ENCODE measurements at places on chromosomes 3 and 15.

- DNase-seq, result no peak
Observed at GRCh38 chr3:32076566-32076965, 29.9 kb upstream of the GPD1L start.

GRCh38 chr3:3753416-3753815, 45.8 kb upstream of the LRRN1 start:
- no peak for DNase-seq

DNA sequence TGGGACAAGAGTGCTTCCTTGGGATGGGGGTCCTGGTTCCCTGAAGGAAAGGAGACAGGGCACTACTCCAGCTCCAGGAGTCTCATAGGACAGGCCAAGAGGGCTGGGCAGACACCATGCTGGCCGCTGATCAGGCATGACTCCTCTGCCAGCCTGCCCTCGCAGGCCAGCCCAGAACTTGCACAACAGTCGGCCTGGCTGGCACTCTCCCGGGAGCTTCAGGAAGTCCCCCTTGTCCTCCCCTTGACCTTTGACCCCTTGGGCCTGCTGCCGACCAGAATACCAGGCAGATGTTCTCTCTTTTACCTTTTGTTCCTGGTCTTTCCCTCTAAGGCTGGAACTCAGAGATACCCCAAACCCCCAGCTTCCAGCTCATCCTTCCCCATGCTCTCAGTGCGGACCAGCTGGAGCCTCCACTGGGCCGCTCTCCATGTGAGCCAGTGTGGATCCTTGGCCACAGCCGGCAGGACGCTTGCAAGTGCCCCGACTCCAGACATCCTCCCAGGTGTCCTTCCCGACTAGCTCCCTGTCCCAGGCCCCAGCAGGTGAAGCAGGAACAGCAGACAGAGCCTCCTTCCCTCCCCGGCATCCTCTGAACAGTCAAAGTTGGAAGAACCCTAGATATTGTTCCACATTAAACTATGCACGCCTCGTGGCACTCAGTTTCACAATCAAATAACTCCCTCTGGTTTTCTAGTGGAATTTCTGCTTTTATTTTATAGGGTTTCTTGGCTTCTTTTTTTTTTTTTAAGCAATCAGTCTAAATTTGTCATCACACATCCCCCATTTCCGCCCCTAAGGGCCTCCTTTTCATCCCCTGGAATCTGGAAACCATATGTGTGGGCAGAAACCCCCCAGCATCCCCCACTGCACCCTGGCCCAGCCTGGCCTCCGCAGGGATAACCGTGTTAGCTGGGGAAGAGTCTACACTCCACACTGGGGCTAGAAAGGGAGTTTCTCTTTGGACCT, 15.7 kb downstream of the VPS18 start:
- DNase-seq, result no peak

DNA sequence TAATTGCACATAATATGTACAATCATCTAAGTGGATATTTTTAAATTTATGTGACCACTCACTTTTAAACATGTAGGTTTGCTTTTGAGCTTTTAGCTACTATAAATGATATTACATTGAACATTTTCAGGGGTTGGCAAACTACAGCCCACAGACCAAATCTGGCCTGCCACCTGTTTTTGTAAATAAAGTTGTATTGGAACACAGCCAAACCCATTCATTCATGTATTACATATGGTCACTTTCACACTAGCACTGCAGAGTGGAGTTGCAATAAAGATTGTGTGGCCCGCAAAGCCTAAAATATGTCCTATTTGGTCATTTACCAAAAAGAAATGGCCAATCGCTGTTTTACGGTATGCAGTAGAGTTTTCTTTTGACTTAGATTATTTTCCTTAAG, 21.2 kb downstream of the CMTM7 start:
- no peak for DNase-seq

- no peak for DNase-seq
Observed at GRCh38 chr3:150747886-150748683, 14.9 kb downstream of the SIAH2 start.

GRCh38 chr15:57084192-57084591, 165.7 kb downstream of the TCF12 start:
- DNase-seq, result no peak

- peak; percentile 43 for DNase-seq
Observed at GRCh38 chr3:42666022-42666421, 12.5 kb downstream of the ZBTB47 start.

DNA sequence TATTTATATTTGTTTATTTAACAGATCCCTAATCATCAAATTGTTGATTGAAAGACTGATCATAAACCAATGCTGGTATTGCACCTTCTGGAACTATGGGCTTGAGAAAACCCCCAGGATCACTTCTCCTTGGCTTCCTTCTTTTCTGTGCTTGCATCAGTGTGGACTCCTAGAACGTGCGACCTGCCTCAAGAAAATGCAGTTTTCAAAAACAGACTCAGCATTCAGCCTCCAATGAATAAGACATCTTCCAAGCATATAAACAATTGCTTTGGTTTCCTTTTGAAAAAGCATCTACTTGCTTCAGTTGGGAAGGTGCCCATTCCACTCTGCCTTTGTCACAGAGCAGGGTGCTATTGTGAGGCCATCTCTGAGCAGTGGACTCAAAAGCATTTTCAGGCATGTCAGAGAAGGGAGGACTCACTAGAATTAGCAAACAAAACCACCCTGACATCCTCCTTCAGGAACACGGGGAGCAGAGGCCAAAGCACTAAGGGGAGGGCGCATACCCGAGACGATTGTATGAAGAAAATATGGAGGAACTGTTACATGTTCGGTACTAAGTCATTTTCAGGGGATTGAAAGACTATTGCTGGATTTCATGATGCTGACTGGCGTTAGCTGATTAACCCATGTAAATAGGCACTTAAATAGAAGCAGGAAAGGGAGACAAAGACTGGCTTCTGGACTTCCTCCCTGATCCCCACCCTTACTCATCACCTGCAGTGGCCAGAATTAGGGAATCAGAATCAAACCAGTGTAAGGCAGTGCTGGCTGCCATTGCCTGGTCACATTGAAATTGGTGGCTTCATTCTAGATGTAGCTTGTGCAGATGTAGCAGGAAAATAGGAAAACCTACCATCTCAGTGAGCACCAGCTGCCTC, 14.7 kb downstream of the THBS1 start:
- DNase-seq, result no peak

GRCh38 chr15:81752974-81753373, 292.8 kb downstream of the MEX3B start:
- no peak for DNase-seq

DNA sequence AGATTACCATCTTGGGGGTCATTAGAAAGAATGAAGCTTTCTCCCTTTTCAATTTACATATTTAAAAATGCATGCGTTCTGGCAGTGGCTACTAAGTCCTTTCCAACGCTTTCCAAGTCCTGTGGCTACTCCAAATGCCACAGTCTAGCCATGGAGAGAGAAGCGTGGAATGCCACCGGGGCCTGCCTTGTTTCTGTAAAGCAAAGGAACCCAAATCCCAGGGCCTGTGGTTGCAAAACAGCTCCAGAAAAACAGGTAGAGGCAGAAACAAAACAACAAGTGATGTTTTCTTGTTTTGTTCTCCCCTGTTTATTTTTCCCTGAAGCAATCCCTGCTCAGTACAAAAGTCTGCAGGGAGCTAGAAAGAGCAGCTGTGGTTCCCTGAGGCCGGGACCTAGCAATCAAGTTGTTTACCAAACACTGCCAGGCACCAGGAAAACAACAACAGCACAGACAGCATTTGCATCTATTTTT, 85.5 kb downstream of the FOXP1 start:
- peak; percentile 36 for DNase-seq

- peak; percentile 28 for DNase-seq
Observed at GRCh38 chr3:136247436-136247835, 2.7 kb upstream of the PCCB start.

DNA sequence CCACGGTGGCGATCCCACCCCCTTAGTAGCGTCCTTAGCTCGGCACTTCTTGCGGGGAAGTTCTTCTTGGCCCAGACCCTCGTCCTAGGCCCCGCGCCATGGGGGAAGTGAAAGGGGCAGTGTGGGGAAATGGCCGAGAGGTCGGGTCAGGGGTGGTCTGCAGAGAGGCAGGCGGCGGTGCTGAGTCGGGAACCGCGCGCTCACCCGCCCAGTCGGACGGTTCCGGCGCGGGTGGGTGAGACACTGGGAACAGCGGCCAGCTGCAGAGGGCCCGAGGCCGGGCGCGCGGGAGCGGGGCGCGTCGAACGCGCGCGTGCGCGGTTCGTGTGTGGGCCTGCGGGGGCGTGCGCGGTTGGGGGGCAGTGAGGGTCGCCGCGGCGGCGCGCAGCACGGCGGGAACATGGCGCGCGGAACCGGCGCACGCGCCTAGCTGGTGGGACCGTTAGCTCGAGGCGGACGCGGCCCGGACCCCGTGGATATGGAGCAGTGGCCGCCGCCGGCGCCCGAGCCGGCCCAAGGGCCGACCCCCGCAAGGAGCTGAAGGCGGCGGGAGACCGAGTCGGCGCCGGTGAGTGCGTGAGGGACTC, 246.9 kb downstream of the GOLGA6L6 start:
- DNase-seq, result peak; percentile 35

DNA sequence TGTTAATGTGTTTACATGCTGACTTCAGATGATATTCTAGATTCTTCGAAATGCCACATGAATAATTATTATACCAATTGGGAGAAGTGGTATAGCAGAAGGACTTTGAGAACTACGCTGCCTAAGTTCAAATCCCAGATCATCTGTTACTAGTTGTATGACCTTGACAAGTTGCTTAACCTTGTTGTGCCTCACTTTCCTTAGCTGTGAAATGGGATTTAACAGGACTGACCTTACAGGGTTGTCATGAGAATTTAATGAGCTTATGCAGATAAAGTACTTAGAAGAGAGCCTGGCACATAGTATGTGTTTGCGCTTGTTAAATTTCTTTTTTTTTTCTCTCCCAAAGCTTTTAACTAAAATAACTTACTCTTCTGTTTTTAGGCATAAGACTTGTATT, 24.4 kb downstream of the WDR76 start:
- DNase-seq, result no peak

DNA sequence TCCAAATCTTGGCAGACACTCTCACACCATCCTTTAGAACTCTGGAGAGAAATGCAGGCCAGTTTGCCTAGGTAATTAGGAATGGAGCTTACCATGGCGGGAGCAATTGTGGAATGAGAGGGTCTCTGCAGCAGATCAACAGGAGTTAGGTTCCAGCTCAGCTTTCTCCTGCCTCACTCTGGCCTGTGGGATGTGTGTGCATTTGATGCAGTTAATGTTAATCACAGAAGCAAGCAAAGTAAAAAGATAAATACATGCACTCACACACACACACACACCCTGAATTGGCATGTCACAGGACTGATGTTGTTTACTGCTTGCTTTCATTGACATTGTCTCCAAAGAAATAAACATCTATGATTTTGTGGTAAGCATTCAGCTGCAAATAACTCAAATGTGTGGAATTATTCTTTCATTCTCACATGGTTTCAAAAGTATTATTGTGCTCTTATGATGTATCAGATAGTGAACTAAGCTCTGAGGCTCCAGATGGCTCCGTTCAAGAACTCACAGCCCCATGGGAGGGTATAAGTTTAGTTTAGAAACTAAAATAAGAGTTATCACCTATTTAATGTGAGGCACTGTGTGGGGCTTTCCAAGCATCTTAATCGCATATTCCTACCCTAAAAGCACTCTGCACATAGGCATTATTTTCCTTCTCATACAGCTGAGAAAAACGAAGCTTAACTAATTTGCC, 31.3 kb upstream of the BFSP2 start:
- no peak for DNase-seq

DNA sequence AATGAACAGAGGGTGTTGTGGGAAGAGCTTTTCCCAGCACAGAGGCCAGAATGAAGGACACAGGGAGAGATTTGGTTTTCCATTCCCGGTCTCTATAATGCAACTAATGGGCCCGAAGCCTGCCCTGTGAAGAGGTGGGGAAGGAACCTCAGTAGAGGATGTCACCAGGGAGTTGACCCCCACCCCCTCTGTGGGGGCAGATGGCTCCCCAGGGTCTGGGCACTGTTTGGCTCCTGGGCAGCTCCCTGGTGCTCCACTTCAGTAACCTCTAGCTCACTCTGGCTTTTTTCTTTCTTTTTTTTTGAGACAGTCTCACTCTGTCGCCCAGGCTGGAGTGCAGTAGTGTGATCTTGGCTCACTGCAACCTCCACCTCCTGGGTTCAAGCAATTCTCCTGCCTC, 109.1 kb upstream of the DLG1 start:
- no peak for DNase-seq

- no peak for DNase-seq
Observed at GRCh38 chr15:70879401-70879800, 12.8 kb downstream of the THAP10 start.

DNA sequence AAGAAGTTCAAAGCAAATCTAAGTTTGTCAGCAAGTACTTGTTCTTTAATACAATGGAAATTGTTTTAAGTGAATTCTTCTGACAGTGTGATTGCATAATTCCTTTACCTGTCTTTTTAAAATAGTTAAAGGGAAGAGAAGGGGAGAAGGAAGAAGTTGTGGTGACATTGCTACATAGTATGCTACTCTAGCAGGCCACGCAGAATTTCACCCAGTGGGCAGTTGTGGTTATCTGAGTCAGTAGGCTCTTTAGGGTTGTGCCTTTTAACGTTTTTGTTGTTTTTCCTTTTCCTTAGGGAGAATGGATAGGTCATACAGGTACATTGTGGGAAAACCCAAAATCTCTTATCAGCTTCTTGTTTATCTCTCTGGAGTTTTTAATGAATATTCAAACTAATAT, 40.4 kb downstream of the KIF15 start:
- DNase-seq, result no peak

- DNase-seq, result no peak
Observed at GRCh38 chr15:82177291-82178010, 85.1 kb downstream of the EFL1 start.

- no peak for DNase-seq
Observed at GRCh38 chr15:53974813-53975212, 3.4 kb upstream of the UNC13C start.

- DNase-seq, result peak; percentile 87
Observed at GRCh38 chr15:94230883-94231722, at the start of gene MCTP2. Gene MCTP2, plus strand, starts transcription at chr15:94231561. Its CDS starts 66,705 bp downstream, at chr15:94298266.

GRCh38 chr3:174215456-174215855, 643.7 kb upstream of the NAALADL2 start:
- no peak for DNase-seq

- DNase-seq, result no peak
Observed at GRCh38 chr3:128735287-128735686, 9.3 kb downstream of the RAB7A start.

DNA sequence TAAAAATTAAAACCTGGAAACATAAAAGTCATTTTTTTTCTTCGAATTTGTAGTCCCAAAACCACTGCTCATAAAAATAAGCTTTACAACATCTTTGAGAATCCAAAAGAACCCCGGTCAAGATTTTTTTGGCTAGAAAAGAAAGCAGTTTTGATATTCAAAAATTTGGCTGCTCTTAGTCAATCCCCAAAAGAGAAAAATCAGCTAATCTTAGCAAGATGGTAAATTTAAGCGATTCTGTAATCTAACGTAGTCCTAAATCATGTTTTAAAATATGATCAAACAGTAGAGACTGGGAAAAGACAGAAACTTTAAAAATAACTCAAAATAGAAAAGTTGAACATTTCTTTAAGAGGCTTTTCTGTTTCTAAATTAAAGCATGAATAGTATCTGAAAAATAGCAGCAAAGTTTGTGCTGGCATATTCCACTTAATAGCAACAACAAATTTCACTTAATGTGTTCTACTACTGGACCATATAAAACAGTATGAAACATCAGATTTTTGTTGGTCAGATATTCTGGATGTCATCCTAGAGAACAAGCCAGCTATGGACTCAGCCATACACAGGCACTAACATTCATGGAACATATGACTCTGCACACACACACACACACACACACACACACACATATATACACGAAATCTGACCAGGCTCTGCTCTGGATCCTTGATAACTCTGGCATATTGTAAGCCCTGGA, 19.1 kb upstream of the NR2F2 start:
- no peak for DNase-seq

All from H7 (cell line).